GM20000 (cell line): ENCODE measurements at places on chromosomes 5 and 9.

DNA sequence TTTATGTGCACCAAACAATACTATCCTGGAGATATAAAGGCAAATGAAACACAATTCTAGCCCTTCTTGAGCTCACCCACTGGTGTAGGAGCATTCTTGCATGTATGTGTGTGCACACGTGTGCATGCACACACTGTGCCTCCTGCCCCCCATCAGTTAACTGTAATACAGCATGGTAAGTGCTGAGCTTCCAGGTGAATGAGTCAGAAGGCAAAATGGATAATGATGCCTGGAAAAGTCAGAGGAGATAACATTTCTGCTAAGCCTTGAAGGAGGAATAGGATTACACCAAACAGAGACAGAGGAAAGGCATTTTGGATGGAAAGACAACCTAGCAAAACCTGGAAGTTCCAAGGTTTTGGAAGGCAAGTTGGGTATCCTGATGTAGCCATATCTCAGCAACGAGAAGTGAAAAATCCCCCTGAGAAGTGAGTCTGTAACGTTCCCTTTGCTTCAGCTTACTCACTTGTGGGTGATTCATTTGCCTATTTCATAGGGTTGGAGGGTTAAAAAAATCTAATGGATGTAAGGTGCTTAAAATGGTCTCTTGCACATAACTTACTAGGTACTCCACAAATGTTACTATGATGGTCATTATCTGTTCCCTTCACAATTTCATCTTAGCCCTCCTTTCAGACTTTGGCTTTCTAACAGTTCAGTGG, 101.4 kb upstream of the STC2 start:
- no peak for DNase-seq

DNA sequence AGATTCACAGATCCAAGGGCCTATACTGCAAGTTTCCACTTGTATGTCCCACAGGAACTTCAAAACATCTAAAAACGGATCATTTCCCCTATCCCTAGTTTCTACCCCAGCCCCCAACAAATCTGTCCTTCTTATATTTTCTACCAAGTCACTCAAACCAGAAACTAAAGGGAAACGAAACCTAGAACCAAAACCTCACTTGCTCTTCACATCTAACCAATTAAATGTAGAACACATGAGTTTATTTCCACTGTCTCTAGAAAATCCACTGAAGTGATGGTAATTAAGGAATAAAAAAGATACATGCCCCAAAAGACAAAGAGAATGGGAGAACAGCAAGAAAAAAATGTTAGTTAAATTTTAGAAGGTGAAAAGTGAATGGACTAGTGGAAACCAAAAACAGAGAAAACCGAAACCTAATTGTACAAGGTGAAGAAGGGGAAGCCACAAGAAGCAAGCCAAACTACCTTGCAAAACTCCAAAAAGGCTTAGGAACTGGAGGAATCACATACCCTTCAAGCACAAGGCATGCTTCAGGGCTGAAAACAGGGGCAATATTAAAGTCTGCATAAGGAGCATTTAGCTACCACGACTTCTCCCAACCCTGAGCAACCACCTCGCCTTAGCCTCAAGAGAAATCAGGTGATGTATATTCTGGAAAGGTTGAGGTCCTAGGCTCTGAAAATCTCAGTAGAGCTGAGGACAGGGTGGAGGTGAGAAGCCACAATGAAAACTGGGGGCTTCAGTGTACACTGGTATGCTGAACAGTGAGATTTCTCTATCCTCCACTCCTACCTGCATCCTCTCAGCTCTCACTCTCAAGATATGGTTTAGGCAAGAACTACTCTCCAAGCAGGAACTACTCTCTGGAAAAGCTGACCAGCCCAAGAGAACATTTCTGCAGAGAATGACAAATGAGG, 11.1 kb downstream of the SMU1 start:
- peak; percentile 48 for DNase-seq

GRCh38 chr9:84828046-84828445, 158.5 kb downstream of the NTRK2 start:
- DNase-seq = no peak

DNA sequence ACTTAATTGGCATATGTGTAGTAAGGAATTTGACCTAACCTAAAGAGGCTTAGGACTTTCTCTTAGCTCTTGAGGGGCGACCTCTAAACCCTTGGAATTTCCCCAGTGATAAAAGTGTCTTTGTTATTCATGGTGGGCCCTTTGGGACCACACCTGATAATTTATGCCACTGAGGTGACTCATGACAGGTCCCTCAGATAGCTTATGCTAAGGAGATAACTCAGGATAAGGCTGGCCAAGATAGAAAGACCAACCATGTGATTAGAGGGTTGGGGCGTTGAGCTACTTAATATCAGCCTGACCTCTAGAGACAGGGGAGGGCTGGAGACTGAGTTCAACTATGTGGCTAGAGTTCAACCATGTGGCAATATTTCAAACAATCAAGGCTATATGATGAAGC, 218.1 kb downstream of the AP3B1 start:
- DNase-seq = no peak

DNA sequence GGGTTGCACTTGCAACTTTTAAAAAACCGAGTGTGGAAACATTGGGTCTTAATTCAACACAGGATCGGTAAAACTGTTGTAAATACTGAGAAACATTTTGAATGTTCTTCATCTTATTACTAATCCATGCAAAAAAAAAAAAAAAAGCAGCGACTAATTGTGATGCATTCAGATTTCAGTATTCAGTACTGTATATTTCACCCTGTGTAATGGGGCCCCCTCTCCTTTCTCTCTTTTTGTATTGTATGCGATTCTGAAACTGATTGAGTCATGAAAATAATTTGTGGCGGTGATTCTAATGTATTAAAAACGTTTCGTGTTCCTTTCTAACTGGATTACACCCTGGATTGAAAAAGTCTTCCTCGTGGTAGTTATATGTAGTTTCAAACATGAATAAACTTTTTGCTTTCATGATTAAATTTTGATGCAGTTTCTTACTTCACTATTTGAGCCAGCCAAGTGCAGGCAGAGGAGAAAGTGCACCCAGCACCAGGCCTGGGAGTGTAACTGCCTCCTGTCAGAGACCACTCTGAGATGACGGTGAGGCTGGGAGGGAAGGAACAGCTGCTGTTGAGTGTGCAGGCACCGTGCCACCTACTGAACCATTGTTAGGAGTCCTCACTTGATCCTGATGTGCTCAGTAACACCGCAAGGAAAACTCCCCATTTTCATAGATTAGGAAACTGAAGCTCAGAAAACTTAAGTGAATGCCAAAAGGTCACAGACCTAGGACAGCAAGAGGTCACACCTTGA, 220.0 kb downstream of the PBX3 start:
- DNase-seq = no peak

GRCh38 chr9:94443032-94443722, 111.7 kb upstream of the PCAT7 start:
- no peak for DNase-seq

- DNase-seq = no peak
Observed at GRCh38 chr9:130640681-130641080, 23.7 kb upstream of the PRDM12 start.

GRCh38 chr5:22901885-22902284, 48.7 kb upstream of the CDH12 start:
- DNase-seq = no peak

GRCh38 chr5:102865171-102865509, 110.0 kb downstream of the PAM start:
- no peak for DNase-seq

DNA sequence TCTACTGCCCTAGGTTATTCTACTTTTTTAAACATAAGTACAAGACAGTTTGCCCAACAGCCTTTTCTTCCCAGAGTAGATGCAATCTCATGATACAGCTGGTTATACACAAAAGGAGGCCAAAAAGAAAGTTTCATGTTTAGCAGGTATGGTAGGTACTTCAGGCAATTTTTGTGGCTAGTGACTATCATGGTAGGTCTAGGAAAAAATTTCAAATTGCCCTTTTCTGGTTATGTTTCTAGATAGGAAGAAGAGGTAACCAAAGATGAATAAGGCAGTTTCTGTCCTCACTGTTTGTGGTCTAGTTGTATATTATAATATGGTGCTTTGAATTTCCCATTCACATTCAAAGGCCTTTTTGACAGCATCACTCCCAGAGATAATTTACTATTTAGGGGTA, 19.7 kb downstream of the MEGF9 start:
- no peak for DNase-seq

DNA sequence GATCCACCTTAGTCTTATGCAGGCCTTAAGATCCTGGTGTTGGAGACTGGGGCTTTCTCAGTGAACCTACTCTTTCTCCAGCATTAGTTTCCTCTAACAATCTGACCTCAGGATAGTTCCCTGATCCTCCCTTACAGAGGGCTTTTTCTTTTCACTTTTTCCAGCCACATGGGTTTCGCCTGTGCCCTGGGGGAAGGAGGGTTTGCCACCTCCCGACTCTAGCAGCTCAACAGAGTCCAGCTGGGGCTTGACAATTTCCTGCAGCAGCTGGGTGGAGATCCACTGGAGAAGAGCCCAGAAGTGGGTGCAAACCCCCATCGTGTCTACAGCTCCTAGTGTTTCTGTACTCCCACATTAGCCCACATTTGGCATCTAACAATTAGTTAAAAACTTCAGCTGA, 7.6 kb upstream of the TMEM252 start:
- no peak for DNase-seq

DNA sequence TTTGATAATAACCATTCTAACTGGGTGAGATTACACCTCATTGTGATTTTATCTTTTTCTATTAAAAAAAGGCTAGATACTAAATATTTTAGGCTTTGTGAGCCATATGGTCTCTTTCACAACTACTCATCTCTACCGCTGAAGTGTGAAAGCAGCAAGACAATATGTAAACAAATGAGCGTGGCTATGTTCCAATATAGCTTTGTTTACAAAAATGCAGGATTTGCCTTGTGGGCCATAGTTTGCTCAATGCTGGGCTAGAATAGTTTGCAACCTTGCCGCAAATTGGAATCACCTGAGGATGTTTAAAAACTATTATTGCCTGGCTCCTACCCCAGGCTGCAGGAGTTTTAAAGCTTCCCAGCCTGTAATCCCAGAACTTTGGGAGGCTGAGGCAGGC, 10.2 kb upstream of the GPR150 start:
- no peak for DNase-seq

DNA sequence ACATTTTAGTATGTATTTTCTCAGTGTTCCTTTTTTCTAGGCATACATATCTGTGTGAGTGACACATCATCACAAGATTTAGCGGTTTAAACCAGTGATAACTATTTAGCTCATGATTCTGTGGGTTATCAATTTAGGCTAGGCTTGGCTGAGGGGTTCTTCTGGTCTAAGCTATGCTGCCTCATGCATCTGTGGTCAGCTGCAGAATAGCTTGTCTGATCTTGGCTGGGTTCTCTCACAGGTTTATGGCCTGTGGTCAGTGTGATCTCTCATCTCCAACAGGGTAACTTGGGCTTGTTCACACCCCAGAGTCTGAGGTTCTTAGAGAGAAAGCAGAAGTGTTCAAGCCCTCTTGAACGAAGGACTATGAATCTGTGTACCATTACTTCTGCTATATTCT, 363.3 kb downstream of the KDM4C start:
- DNase-seq = peak; percentile 29

GRCh38 chr5:83095957-83096539, 18.7 kb downstream of the XRCC4 start:
- no peak for DNase-seq

DNA sequence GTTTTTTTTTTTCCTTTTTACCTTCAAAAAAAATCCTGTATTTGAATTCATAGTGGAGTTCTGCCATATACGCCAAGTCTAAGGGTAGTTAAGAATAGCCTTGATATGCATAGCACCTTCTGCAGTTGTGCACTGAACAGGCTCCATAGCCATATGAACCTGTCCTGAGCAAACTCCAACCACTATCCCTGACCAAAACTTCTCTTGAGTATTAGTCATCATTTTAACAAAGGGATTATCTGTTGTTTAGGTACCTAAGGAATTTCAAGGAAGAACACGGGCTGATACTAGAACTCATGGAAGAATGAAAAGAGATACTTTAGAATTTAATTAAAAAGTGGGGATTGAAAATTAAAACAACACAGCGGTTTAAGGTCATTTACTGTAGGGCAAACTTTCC, 1.9 kb upstream of the FBXO38 start:
- DNase-seq = no peak

GRCh38 chr5:148992265-148992664, 70.6 kb downstream of the SH3TC2 start:
- no peak for DNase-seq

GRCh38 chr5:77707791-77708190, 68.3 kb downstream of the TBCA start:
- DNase-seq = no peak

GRCh38 chr5:16889203-16889971, 46.7 kb downstream of the MYO10 start:
- no peak for DNase-seq

DNA sequence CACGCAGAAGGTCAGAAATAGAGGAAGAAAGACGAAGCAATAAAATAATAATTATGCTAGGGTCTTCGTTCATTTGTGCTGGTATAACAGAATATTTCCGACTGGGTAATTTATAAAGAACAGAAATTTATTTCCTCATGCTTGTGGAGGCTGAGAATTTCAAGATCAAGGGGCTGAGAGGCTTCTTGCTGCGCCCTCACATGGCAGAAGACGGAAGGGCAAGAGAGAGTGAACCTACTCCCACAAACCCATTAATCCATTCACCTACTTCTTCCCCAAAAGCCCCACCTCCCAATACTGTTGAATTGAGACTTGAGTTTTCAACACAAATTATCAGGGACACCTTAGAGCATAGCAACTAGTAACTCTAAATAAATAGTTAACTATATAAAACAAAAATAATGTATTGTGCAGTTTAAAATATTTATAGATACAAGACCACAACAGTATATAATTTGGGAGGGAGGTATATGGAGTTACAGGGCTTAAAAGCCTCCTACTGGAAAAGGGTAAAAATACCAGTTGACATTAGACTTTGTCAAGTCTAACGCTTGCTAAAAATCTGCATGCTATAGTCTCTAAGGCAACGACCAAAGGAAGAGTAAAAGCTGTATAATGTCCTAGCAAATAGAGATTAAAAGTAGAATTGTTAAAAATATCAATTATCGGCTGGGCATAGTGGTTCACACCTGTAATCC, 40.3 kb upstream of the NAA35 start:
- peak; percentile 37 for DNase-seq

DNA sequence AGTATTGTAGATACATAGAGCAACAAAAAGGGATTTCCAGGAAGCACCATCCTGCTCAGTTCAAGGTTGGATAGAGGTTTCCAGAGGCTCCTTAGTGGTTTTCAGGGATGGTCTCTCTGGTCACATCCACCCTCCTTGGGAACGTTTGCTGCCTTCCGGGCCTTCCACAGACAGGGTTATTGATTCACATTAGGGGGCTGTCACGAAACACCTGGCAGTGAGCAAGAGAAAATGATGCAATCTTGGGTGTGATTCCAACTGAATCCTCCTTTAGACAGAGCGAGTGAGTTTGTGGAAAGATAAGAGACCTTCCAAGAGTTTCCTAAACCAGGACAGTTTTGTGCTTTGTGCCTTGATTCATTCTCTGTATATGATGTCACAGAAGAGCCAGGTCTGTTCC, 43.8 kb upstream of the CTSL start:
- no peak for DNase-seq

- DNase-seq = no peak
Observed at GRCh38 chr5:164054461-164054860, 549.0 kb downstream of the MAT2B start.
